ENCODE measurements at places on chromosomes 12 and 14. TPM values are rescaled to one million over a fixed set of nuclear protein-coding genes. Genes with fewer than 3 reads are reported as not detected.

Gene SERPINA4
- not detected for total RNA-seq

Gene PLEK2
- 0.76 TPM for total RNA-seq

Gene PIK3C2G
- not detected for total RNA-seq

Gene ZFHX2
- 1.3 TPM for total RNA-seq

Gene MRPS35
- 40.6 TPM for total RNA-seq

Gene DDX55
- total RNA-seq = 8.1 TPM

Gene OR6C4
- not detected for total RNA-seq

Gene REM2
- not detected for total RNA-seq

Gene CLEC1A
- total RNA-seq = 4.6 TPM

Gene SLC25A21
- total RNA-seq = 0.73 TPM

Gene YY1
- total RNA-seq = 45.7 TPM

Gene CAPRIN2
- total RNA-seq = 17.9 TPM

Gene AICDA
- not detected for total RNA-seq

GRCh38 chr14:53710615-53711014, 246.0 kb downstream of the BMP4 start:
- DNase-seq = no peak

DNA sequence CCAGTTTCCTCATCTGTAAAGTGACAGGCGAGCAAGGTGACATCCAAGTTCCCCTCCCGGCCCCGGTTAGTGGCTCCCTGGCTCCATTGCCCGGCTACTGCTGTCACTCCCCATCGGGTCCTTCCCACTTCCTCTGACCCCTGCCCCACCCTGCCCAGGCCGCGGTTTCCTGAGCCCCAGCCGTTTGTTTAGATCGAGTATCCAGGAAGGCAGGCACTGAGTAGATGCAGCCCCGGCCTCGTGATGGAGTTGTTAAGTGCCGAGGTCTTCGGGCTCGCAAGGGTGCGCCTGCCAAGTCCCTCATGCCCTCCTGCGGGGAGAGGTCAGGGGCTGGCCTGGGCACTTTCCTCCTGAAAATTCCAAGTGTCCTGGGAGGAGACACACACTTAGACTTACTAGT, 55.4 kb downstream of the TEAD4 start:
- DNase-seq = no peak

GRCh38 chr14:76962303-76962660, 66.2 kb downstream of the IRF2BPL start:
- DNase-seq = no peak

GRCh38 chr12:117853600-117853999, 115.2 kb downstream of the KSR2 start:
- DNase-seq = no peak

DNA sequence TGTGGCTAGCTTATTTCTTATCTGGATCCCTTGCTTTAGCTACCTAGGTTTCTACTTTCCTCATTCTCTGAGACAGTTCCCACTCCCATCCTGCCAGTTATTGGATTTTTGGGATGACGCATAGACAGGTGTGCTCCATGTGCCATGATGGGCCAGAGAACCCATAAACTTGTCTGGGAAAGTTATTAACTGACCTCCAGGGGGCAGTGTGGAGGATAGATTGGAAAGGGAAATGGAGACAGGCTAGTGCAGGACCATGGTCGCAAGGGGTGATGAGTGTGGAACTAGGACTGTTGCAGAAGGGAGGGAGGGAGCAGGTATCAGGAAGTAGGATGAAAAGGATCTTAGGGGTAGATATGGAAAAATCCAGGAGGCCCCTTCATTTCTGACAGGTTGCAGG, 80.3 kb downstream of the ESRRB start:
- DNase-seq = no peak

- no peak for DNase-seq
Observed at GRCh38 chr12:19978193-19978592, 390.1 kb upstream of the PDE3A start.

DNA sequence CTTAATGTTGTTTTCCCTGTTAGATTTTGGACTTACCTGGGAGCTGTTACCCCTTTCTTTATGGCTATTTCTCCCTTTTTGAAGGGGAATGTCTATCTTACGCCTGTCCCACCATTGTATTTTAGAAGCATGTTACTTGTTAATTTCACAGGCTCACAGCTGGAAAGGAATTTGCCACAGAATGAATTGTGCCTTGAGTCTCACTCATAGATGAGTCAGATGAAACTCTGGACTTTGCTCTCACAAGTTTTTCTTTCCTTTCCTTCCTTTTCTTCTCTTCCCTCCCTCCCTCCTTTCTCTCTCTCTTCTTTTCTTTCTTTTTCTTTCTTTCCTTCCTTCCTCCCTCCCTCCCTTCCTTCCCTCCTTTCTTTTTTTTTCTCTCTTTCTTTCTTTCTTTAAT, 9.3 kb upstream of the ATF7IP start:
- no peak for DNase-seq

DNA sequence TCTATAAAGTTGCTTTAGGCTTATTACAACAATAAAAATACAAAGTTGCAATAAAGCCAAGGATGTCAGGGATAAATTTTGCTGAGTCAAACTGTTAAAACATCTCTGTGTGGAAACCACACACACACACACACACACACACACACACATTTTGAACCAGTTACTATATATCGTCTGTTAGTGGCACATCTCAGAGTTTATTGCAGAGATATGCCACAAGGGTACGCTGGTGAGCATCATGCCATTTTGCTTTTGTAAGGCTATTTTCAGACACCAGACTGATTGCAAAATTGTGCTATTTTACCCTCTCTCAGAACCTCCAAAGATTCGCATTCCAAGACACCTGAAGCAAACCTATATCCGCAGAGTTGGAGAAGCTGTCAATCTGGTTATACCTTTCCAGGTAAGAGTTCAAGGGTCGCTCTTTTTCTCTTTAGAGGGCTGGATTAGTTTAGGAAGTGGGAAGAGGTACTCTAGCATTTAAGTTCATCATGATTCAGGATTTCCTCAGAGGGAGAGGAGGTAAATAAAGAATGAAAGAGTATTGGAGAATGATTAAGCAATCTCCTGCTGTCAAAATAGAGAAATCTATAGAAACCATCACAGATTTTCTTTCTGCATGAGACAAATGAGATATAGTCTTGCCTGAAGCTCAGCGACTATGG, 27.3 kb upstream of the CHPT1 start:
- no peak for DNase-seq

DNA sequence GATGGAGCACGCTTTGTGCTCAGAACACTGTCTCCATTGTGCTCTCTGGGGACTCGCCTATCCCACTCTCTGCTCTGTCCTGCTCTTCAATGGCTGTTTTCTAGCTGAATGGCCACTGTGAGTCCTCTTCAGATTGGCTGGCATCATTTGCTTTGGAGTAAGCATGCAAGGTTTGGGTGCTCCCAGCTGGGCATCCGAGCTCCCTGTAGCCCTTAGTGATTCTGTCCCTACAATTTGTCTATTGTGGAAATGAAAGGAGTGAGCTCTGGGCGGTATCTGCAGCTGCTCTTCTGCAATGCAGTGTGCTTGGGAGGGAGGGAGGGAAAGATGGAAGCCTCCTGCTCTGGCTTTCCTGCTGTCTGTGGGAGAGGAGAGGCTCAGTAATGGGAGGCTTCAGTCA, 84.8 kb downstream of the SMOC1 start:
- no peak for DNase-seq

GRCh38 chr12:100706033-100706432, 88.5 kb upstream of the ANO4 start:
- DNase-seq = no peak

DNA sequence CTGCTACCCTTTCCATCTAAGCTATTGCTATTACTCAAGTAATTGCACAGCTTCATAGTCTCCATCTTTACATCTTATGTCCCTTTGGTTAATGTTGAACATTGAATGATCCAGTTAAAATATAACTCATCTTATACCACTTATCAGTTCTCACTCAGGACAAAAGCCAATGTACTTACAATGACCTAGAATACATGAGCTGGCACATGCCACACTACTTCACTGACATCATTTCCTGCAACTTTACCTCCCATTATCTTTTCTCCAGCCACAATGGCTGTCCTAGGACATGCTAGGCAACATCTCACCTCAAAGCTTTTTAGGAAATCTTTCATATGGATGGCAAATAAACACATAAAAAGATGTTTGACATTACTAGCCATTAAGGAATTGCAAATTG, 309.2 kb downstream of the FOXG1 start:
- no peak for DNase-seq

GRCh38 chr12:92332552-92332951, 186.9 kb upstream of the BTG1 start:
- no peak for DNase-seq

- no peak for DNase-seq
Observed at GRCh38 chr14:69149461-69150244, 3.3 kb downstream of the DCAF5 start.

GRCh38 chr14:100393906-100394732, 71.0 kb downstream of the SLC25A47 start:
- no peak for DNase-seq

- DNase-seq = no peak
Observed at GRCh38 chr14:30484976-30485375, 74.0 kb upstream of the G2E3 start.

DNA sequence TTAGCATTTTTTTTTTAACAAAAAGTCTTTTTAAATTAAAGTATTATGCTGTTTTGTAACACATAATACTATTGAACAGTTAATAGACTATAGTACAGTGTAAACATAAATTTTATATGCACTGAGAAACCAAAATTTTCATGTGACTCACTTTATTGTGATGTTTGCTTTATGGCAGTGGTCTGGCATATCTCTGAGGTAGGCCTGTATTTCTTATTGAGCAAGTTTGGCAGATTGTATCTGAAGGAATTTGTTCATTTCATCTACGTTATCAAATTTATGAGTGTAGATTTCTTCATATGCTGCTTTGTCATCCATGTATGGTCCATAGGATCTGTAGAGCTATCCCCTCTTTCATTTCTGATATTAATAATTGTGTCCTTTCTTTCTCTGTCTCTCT, 78.8 kb upstream of the PDE3A start:
- DNase-seq = no peak

Measured in left cardiac atrium (tissue), 4 donors.